ENCODE measurements at places on chromosomes 2 and 18.

DNA sequence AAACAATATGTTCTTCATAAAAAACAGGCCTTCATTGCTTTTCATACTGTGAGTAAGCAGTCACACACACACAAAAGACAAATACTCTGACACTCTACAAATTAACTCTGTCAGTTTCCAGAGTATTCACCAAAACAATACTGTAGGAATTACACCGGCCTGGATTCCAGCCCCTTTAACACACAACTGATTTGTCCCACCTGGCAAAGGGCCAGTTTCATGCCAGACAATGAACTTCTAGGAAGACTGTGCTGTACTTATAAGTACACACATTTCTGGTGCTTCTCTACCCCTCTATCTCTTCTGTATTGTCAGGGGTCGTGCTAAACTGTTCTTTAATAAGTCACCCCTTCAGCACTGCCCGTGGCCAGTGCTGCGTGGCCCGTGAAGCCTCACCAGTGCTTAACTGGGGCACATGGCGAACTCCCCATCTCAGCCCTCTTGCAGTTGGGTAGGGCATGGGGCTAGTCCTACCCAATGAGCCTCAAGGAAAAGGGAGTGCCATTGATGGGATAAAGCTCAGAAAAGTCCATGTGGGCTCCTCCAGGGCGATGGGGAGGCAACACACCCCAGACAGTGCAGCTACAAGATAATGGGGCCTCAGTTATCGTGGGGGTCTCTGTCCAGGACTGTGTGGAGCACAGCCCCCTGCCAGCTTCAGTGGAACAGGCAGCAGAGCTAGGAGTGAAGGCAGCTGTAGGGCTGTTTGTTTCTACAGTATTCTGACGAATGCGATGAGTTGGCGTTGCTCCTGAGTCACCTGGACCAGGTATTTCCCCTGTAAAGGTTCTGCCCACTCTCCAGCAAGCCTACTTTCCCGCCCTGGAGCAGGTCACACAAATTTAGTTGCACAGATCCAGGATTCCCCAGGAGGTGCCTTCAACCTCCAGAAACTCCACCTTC, 99.0 kb downstream of the SP3 start:
- no peak overlapping the region for H3K27ac ChIP-seq
- no peak overlapping the region for H3K4me3 ChIP-seq
- no peak for DNase-seq
- no peaks in the 10 kb centered on the region for H3K36me3 ChIP-seq

GRCh38 chr2:132414081-132414480, 2.5 kb upstream of the GPR39 start:
- H3K4me3 ChIP-seq: no peak overlapping the region
- no peaks in the 10 kb centered on the region for H3K27me3 ChIP-seq
- H3K36me3 ChIP-seq: no peaks in the 10 kb centered on the region
- no peak overlapping the region for H3K27ac ChIP-seq

DNA sequence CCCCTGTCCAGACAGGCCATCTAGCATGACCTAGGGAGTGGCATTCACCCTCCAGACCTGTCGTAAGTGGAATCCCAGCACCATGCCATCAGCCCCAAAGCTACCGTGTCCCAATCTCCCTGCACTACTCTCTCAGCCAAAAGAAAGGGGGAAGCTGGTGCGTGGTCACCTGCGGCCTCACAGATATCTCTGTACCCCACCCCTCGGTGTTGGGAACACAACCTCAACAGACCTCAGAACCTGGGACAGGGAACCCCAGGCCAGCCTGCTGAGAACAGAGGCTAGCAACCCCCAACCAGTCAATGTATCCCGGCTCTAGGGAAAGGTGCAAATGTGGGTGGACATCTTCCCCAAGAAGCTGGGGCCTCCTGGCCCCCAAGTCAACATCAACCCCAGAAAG, 38.2 kb downstream of the LMAN2L start:
- no peak overlapping the region for H3K27ac ChIP-seq
- peaks cover 9% of the 10 kb centered on the region for H3K36me3 ChIP-seq
- H3K27me3 ChIP-seq: no peaks in the 10 kb centered on the region
- H3K4me3 ChIP-seq: no peak overlapping the region
- DNase-seq: no peak

DNA sequence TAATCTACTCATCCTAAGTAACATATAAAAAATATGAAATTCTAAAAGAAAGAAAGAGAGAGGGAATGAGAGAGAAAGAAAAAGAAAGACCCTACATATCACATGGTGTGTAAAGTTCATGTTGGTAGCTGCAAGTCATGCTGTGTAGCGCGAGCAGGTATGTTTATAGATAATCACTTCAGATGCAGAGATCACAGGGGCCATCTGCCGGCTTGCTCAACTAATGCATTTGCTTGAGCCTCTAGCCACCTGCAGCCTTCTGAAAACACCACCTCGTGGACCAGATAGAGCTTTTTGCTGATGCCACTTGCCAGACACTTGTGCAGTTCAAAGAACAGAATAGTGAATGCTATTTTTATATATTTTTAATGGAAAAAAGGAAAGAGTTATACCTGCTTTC, 37.6 kb downstream of the CDH7 start:
- H3K36me3 ChIP-seq: no peaks in the 10 kb centered on the region
- no peak for DNase-seq
- H3K27ac ChIP-seq: no peak overlapping the region
- H3K27me3 ChIP-seq: no peaks in the 10 kb centered on the region
- no peaks in the 10 kb centered on the region for H3K4me1 ChIP-seq
- no peak overlapping the region for H3K4me3 ChIP-seq

- no peak overlapping the region for H3K4me3 ChIP-seq
- no peaks in the 10 kb centered on the region for H3K27me3 ChIP-seq
- H3K4me1 ChIP-seq: no peaks in the 10 kb centered on the region
- DNase-seq: no peak
- H3K27ac ChIP-seq: no peak overlapping the region
- no peaks in the 10 kb centered on the region for H3K36me3 ChIP-seq
Measured at GRCh38 chr2:163828771-163829170, 93.0 kb upstream of the FIGN start.

DNA sequence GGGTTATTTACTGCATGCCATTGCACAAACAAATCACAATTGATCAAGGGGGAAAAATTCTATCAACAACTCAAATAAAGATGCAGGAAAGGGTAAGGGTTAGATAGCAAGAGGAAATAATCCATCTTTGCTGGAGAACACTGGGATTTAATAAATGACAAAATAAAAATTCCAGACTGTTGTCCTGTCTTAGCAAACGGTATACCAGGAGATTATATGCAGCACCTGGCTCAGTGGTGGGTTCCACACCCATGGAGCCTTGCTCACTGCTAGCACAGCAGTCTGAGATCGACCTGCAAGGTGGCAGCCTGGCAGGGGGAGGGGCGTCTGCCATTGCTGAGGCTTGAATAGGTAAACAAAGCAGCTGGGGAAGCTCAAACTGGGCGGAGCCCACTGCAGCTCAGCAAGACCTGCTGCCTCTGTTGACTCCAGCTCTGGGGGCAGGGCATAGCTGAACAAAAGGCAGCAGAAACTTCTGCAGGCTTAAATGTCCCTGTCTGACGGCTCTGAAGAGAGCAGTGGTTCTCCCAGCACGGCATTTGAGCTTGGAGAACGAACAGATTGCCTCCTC, 296.5 kb upstream of the THSD7B start:
- no peak overlapping the region for H3K27ac ChIP-seq
- no peak overlapping the region for H3K4me3 ChIP-seq
- no peak for DNase-seq
- H3K36me3 ChIP-seq: no peaks in the 10 kb centered on the region
- no peaks in the 10 kb centered on the region for H3K4me1 ChIP-seq
- no peaks in the 10 kb centered on the region for H3K27me3 ChIP-seq

DNA sequence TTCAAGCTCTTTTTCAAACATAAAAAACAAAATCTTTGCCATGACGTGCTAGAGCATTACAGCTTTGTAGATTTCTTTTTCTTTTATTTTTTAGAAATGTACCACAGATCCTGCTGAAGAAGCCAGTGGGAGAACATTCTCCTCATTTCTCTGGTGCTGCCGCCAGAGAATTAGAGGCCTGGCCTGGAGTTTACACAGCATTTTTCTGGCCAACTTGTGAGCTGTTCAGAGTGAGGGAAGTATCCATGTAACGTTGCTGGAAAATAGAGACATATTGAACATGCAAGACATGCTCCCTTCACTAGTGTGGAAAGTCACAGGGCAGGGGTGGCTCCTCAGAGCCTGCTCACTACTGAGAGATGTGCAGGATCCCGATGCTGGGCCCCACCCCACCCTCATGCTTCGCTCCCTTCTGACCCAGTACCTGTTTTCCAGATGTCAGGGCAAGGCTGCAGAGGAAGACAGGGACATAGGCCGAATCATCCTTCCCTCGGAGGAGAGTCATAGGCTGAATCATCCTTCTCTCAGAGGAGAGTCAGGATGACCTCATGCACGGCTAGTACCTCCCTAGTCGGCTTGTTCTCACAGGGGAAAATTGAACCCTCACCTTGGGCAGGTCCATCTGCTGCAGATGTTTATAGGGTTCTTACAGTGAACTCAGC, 298.5 kb downstream of the INSIG2 start:
- DNase-seq: peak; percentile 66
- H3K27me3 ChIP-seq: no peaks in the 10 kb centered on the region
- no peaks in the 10 kb centered on the region for H3K36me3 ChIP-seq
- H3K27ac ChIP-seq: peak overlapping the region; percentile 83
- no peak overlapping the region for H3K4me3 ChIP-seq

GRCh38 chr2:219722276-219722879, 94.9 kb downstream of the SLC4A3 start:
- H3K4me1 ChIP-seq: peaks cover 11% of the 10 kb centered on the region
- peak overlapping the region; percentile 3 for H3K27ac ChIP-seq
- DNase-seq: peak; percentile 80
- H3K36me3 ChIP-seq: no peaks in the 10 kb centered on the region

DNA sequence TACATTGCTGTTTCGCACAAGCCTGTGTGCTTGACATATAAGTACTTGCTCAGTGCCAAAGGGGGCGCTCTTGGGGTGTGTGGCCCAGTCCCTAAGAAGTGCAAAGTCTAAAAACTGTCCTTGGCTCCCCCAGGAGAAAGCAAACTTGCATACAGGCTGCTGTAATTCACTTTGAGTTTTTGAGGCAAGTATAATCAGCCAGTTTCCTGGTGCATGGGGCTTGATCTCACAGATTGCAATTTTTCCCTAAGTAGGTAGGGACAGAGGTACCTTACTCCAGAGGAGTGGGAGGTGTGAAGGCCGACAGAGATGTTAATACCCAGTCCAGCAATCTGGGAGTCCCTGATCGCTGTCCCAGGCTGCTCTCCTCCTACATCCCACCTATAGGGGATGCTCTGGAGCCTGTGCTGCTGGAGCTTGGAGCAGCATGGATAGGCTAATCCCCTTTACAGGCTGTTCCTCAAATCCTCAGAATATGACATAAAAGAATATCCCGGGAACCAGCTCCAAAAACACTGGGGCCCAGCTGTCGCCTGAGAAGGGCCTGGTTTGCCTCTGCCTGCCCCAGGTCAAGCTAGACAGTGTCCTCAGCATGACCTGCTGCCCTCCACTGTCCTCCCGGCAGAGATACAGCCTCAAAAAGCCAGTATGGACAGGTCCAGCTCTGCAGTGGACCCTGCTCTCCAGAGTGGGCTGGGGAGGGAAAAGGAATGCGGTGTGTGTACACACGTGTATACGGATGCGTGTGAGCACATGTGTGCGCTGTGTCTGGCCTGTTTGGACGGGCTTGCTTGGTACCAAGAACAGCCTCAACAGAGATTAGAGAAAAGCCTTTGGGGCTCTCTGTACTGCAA, 136.5 kb upstream of the HAAO start:
- peaks cover 24% of the 10 kb centered on the region for H3K4me1 ChIP-seq
- no peak overlapping the region for H3K27ac ChIP-seq
- DNase-seq: no peak
- H3K4me3 ChIP-seq: no peak overlapping the region
- no peaks in the 10 kb centered on the region for H3K36me3 ChIP-seq

- no peak overlapping the region for H3K4me3 ChIP-seq
- no peaks in the 10 kb centered on the region for H3K4me1 ChIP-seq
- no peaks in the 10 kb centered on the region for H3K27me3 ChIP-seq
- no peak overlapping the region for H3K27ac ChIP-seq
Measured at GRCh38 chr2:72326759-72327158, 179.1 kb upstream of the CYP26B1 start.

GRCh38 chr2:190526105-190526750, 8.3 kb downstream of the NEMP2 start:
- no peak overlapping the region for H3K4me3 ChIP-seq
- peaks cover 3% of the 10 kb centered on the region for H3K4me1 ChIP-seq
- peaks cover 9% of the 10 kb centered on the region for H3K36me3 ChIP-seq
- no peaks in the 10 kb centered on the region for H3K27me3 ChIP-seq

DNA sequence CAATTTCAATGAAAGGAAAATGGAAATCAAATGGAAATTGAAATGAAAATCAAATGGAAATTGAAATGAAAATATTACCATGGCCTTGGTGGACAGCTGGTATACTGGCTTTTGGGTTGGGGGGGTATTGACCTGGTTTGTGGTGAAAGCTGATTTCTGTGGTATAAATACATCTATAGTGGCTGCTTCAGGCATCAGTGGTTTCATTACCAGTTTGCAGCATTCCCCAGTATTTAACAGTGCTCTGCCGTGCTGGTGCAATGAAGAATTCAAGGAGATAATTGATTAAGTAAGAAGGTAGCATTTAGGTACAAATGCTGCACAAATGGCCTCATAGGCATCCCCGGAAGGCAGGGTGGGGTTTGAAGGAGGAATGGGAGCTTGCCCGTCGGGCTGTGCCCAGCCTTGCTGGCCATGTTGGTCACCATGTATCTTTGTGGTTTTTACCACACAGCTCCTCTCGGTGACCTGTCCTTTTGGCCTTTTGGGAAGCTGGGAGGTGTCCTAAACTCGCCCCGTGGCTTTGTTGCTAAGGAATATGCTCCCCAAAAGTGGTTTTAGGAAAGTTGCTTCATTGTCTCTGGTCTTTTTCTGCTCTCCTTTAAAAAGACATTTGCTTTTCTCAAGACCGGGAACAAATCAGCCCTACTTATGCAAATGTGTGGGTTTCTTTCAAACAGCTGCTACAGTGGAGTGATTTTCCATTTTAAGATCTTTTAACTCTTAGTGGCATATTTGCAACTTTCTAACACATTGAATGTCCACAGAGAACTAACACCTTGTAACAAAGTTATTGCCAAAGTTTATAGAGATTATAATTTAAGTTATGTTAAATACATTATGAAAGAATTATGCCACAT, 28.6 kb downstream of the SNTG2 start:
- no peak overlapping the region for H3K4me3 ChIP-seq
- no peaks in the 10 kb centered on the region for H3K27me3 ChIP-seq
- H3K4me1 ChIP-seq: no peaks in the 10 kb centered on the region

Data from RWPE2 (cell line).